ENCODE measurements at places on chromosomes 1 and 21.

DNA sequence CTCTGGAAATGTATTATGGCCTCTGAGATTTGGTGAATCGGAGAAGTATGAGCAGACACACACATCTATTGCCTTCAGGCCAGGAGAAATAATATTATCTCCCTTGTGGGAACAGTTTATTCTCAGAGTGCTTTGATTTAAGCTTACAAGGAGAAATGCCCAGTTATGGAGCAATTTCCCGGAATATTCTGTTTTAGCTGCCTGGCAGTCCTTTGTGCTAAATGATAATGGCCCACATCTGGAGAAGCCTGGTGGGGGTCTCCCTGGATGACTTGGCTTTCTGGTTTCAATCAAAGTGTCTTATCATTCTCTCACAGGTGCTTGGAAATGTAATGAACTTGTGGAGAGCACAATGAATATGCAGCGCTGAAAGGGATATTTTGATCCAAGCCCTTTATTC, 389.6 kb upstream of the USP24 start:
- no peak for DNase-seq

- no peak for DNase-seq
These were observed 152.8 kb downstream of the PPP1R12B start for GRCh38 chr1:202501281-202501680.

GRCh38 chr1:214261206-214262123, 19.5 kb upstream of the SMYD2 start:
- peak; percentile 61 for DNase-seq

DNA sequence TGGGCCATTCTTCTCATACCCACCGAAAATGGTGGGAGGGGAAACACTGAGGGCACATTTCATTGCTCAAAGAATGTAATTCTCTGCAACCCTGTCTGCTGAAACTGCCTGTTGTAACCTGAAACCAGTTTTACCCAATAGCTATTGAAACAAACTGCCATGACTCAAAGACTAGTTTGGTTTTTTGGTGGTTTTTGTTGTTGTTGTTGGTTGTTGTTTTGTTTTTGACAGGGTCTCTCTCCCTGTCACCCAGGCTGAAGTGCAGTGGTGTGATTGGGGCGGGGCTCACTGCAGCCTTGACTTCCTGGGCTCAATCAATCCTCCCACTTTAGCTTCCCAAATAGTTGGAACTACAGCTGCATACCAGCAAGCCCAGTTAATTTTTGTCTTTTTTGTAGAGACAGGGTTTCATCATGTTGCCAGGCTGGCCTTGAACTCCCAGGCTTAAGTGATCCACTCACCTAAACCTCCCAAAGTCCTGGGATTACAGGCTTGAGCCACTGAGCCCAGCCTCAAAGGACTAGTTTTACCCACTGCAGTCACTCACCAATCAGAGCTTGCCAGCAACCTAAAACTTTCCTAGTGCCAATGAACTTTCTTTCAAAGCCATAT, 2.1 kb upstream of the IPP start:
- DNase-seq = no peak

DNA sequence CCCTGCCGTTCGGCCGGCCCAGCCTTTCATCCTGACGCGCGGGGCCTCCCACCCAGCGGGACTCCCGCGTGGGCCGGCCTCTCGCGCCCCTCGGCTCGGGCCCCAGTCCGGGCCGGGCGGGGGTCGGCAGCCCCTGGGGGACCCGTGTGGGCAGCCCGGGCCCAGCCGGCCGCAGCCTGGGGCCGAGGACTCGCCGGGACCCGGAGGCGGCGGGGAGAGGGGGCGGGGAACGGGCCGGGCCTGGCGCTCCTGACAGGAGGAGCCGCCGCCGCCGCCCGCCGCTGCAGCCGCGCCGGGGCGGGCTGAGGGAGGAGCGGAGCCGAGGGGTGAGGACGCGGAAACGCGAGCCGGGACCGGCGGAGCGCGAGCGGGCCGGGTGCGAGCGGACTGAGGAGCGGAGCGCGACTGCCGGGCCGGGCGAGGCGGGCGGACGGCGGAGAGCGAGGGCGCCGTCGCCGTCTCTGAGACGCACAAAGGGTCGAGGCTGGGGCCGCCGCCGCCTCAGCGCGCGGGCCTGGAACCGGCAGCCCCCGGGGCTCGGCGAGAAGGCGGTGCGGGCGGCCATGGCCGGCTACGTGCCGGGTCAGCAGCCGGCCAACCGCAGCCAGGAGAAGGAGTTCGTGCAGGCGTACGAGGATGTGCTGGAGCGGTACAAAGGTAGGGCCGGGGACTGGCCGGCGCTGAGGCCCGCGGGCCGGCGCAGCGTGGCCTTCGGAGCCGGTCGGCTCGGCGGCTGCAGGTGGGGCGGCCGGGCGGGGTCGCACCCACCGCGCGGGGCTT, 79.1 kb downstream of the NDUFS5 start:
- DNase-seq = peak; percentile 58

DNA sequence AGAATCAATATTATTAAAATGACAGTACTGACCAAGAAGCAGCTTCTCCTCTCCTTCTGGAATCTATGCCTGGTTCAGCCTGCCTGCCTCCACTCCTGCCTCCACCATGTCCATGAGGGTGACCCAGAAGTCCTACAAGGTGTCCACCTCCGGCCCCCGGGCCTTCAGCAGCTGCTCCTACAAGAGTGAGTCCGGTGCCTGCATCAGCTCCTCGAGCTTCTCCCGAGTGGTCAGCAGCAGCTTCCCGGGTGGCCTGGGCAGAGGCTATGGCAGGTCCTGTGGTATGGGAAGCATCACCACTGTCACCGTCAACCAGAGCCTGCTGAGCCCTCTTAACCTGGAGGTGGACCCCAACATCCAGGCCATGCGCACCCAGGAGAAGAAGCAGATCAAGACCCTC, 822.4 kb upstream of the NEGR1 start:
- DNase-seq = no peak

DNA sequence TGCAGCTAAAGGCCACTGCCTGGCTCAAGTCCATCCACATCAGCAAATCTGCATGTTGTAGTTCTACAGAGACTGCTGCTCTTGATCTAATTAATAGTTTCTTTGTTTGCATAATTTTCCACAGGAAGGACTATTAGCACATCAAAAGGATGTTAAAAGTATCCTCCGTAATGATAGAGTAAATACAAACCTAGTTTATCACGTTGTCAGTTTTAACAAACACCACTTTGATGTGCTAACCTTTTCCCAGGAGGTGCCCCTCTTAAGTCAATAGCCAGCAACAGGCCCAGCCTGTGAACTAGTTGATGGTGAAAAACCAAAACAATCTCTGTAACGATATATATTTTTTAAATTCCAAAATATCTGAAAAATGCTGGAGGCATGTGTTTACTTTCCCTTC, 64.2 kb upstream of the SLC22A15 start:
- no peak for DNase-seq

DNA sequence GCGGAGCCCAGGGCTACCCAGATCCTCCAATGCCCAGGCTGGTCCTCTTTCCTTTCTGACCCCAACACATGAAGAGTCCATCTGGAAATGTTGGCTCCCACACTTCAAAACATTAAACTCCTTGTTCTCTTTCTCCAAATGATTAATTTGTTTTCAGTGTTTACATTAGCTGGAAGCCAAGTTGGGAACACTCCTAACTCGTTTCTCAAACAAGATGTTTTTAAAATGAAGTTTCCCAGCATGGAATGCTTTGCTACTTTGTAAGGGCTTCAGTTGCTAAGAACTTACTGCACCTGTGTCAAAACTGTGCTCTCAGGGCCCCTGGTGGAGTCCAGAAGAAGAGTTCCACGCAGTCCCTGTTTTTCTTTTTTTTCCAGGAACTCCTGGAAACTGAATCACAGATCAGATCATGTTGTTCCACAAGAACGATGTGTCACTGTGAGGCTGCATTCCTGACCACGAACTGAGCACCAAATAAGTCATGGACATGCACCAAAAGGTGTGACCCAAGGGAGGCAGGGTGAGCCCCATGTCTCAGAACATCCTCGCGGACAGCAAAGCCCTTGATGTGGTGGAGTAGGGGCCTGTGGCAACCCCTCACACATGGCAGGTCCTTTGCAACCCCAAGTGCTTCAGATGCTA, 257.3 kb downstream of the KCNJ6 start:
- no peak for DNase-seq

DNA sequence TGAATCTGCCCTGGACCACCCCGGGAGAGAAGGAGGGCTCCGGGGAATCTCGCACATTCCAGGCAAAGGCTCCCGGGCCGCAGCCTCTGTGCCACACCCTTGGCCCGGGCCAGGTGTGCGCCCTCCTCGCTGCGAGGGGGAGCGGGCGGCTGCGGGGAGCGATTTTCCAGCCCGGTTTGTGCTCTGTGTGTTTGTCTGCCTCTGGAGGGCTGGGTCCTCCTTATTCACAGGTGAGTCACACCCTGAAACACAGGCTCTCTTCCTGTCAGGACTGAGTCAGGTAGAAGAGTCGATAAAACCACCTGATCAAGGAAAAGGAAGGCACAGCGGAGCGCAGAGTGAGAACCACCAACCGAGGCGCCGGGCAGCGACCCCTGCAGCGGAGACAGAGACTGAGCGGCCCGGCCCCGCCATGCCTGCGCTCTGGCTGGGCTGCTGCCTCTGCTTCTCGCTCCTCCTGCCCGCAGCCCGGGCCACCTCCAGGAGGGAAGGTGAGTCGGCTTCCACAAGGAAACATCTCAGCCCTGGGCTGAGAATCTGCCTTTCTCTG, at the start of gene LAMC2:
LAMC2 (plus strand) TSS at position 324 of the 550 bp plus-strand sequence; CDS start at position 413, 89 bp downstream.
- DNase-seq = no peak

DNA sequence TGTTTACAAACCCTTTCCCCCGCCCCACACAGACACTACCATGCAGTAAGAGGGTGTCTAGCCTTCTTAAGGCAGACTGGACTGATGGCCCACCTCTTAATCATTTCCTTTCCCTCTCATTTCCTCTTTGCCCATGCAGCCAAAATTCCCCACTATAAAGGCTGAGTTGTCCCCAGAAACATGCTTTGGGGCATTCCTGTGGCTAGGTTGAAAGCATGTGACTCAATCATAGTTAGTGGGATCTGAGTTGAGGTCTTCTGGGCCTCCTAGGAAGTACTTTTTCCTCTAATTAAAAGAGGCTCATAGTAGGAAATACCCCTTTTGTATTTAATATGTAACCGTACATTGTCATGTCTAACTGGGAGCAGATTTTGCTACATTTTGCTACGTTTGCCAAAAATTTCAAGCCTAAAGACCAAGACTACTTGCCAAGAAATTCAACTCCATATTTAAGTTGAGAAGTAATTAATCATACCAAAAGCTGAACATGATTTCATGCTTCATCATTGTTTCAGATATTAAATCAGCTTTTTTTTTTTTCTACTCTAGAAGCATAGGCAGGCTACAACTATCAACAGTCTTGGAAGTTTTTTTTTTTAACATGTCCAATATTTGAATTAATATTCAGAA, 174.7 kb downstream of the ADGRL4 start:
- DNase-seq = no peak
